NCI-H1436 treated with DMSO at 0.1 percent for 48 hours (cell line): ENCODE measurements at places on chromosomes 1 and 21.
A peak's percentile ranks its signal among the peaks of the same experiment; 100 is the strongest.

DNA sequence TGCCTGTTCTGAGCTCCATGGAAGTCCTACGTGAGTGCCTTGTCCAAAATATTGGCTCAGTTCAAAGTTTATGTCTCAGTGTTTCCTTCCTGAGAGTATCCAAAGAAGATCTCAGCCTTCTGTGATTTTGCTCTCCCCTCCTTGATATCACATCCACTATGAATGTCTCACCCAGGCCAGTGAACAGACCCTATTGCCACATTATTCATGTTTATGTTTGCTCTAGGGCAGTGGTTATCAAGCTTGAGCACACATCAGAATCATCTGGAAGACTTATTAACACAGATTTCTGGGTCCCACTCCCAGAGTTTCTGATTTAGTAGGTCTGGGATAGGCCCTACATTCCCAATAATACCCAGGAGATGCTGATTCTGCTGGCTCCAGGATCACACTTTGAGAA, 145.0 kb upstream of the FGGY start:
- no peak for DNase-seq

GRCh38 chr1:40588586-40588985, 57.1 kb downstream of the ZNF684 start:
- no peak for DNase-seq

GRCh38 chr1:199735660-199736059, 291.9 kb upstream of the NR5A2 start:
- no peak for DNase-seq

GRCh38 chr1:5750186-5751162, 241.8 kb downstream of the NPHP4 start:
- no peak for DNase-seq

DNA sequence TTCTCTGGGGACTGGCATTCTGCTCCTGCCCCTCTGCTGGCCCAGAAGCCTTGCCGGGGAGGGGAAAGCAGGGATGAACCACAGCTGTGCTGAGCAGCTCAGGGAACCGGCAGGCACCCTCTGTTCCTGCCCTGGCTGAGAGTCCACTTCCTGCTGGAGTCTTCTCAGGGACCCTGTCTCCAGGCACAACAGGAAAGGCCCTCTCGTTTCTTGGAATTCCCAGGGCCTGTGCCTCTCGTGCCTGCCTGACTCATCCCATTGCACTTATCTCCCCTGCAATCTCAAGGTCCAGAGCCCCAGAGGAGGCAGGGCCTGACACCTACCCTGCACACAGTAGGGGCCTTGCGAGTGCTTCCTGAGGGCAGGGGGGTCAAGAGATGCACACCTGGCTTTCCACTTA, 1.1 kb upstream of the EDN2 start:
- no peak for DNase-seq

GRCh38 chr1:39620659-39621165, 18.7 kb downstream of the HEYL start:
- DNase-seq, result no peak

DNA sequence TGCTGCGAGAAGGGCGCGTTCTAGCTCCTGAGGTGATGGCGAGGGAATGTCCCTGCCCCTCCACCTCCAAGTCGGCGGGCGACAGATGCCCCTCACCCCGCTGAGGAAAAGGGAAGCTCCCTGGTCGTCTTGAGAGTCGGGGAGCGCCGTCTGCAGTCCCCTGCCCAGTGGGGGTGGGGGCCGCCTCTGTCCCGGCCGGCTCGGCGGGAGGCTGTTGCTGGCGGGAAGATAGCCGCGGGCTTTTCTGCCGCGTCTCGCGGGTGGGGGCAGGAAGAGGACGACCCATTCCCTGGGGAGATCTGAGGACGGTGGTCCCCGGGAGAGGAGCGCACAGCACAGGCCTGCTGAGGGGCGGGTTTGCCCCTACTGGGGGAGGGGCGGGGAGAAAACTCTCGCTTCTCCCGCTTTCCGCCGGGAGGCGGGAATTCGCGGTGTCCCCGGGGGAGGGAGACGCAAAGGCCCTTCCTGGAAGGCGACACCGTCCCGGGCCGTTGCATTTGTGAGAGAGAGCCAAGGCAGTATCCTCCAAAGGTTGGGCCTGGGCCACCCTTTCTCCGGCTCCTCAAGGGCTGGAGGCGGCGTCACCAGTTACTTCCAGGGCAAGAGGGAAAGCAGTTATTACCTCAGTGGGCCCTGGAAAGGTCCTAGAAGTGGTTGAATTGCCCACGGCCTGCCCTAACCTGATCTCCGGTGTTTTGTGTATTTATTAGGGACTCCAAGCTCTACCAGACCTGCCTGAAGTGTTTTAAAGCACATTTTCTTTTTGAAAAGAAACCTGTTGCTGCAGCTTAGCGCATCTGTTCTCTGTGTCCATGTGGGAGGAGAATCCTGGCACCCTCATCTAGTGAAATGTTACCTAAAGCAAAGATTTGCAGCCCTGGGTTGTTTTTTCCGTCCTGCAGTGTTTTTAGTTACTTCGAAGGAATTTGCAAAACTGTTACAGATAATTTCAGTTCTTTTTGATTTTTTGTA, 648 bp downstream of the S100PBP start:
- peak; percentile 11 for DNase-seq
